ENCODE measurements at places on chromosomes 16 and 17.
A peak's percentile ranks its signal among the peaks of the same experiment; 100 is the strongest.

GRCh38 chr16:84843149-84844048 is 23.6 kb downstream of the CRISPLD2 start:
- DNase-seq, result no peak

DNA sequence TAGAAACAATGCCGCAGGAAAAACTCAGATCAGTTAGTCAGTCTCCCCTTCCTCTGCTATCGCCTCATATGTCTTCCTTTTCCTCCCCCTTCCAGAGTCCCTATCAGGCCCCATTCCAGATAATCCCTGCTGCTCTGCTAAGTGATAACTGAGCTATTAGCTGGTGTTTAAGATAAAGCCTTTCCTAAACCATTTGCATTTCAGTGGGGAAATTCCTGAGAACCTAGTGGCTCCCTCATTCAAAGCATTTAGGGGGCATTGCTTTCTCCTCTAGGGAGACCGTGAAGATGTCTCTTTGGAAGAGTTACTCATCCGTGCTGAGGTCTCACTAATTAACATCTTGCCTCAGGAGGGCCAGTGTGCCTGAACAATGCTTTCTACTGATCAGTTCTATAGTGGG is 401.6 kb downstream of the NPIPA7 start:
- DNase-seq, result no peak

DNA sequence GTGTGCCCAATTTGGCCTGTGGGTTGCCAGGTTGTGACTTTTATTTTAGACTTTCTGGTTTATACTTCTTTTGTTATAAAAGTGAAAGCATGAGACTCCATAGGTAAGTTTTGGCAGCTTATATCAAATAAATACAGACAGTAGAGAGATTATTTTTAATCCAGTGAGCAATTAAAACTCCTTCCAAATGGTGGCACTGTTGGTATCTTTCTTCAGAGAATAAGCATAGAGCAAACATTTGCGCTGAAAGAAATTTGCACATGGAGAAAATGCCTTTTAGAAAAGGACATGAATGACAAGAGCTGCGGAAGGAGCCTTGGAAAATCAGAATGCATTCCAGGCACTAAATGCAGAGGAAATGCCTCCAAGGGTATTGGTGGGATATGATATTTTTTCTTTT is 46.1 kb upstream of the DNAJA2 start:
- peak; percentile 12 for DNase-seq

- no peak for DNase-seq
Measured at GRCh38 chr17:2751491-2751890, 2.0 kb upstream of the CCDC92B start.

- no peak for DNase-seq
Measured at GRCh38 chr17:48792033-48792798, 24.8 kb downstream of the TTLL6 start.

DNA sequence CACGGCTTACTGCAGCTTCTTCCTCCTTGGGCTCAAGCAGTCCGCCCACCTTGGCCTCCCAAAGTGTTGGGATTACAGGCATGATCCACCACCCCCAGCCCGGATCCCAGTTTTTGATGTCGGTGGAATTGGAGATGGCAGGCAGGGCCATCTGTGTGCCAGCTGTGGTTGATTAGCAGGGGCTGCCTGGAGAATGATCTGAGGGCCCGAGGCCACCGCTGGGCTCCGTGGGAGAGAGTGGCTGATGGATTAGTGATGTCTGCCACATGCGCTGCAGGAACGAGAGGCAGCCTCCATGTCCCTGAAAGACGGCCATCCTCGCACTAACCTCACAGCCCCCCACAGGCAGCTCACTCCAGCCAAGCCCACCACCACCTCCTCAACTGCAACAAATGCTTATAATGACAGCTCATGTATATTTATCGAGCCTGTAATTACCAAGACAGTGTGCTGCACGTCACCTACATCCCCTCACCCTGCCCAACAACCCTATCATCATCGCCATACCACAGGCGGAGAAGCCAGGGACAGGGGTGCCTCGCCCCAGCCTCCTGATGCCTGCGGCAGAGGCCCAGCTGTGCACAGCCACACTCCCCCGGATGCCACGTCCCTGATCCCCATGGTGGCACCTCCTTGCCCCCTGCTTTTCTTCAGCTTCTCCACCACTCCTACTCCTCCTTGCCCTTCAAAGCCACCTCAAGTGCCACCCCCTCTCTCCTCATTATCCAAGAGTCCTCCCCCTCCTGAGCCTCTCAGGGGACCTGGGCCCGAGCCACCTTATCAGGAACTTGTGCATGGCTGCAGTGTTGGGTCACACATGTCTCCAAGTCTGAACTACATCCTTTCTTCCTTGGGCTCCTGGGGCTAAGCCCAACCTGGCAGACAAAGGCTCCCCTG is 33.2 kb downstream of the ACTG1 start:
- DNase-seq, result no peak

DNA sequence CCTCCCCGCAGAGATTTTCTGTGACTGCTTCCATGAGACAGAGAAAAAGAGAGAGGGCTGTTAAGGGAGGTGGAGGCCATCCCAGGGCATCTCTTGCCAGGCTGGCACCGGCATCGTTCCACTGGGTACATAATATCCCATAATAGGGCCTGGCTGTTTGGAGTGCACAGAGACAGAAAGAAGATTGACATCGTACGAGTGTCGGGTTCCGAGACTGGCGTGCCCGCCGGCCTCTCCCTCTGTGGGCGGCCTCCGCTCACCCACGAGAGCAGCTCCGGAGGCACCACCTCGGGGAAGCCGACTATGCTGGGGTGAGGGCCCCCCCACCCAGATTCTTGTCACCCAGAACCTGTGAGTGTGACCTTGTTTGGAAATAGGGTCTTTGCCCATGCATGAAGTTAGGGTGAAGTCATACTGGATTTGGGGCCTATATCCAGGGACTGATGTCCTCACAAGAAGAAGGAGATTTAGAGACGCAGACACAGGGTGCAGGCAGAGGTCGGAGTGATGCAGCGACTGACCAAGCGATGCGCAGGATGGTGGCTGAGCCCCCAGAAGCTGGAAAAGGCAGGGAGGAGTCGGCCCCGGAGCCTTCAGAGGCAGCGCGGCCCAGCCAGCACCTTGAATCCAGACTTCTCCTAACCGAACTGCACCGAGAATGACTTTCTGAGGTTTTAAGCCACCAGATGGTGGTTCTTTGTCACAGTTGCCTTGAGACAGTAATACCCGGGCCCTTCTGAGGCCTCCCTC is 101.8 kb upstream of the CIBAR2 start:
- no peak for DNase-seq

- no peak for DNase-seq
Measured at GRCh38 chr17:28865946-28866752, 11.3 kb downstream of the ERAL1 start.

GRCh38 chr17:32588982-32589381 is 102.2 kb downstream of the CDK5R1 start:
- DNase-seq, result no peak

DNA sequence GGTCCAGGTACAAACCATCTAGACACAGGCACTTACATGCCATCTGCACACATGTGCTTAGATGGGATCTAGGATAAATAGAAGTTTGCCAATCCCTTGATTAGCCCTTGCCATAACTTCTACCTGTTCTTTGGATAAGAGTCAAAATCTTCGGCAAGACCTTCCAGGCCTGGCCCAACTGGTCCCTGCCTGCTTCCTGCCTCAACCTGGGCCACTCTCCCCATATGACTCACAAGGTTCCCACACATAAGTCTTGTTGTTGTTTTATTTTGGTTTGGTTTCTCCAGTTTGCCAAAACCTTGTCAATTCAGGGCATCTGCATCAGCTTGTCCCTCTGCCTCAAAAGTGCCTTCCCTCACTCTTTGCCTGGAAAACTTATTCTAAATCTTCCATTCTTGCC is 95.3 kb upstream of the XYLT1 start:
- no peak for DNase-seq

DNA sequence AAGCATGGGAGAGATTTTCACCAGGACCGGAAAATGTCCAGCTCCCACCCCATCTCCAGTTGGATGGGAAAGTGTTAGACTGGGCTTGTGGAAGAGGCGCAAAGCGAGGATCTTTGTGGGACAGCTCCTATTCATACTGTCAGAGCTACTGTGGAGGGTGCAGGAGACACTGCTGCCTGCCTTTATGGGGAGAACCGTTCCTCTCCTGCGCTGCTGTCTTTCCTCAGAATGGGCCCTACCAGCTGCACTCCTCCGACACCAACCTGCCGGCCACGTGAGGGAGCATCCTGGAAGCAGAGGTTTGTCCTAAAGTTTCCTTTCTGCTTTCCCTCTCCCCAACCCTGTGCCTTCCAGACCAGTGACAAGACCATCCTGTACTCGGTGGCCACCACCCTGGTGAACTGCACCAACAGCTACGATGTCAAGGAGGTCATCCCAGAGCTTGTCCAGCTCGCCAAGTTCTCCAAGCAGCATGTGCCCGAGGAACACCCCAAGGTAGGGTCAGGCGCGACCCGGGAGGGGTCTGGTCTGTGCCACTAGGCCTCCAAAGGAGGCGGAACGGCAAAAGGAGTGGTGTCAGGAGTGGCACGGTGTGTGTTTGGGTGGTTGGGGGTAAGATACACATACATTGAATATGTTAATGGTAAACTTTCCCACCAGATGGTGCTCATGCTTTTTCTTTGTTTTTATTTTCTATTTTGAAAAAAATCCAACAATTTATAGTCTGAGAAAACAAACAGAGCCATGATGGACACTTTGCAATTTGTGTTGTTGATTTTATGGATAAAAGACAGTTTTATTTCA is 23.0 kb downstream of the SLC35G3 start:
- DNase-seq, result peak; percentile 28

GRCh38 chr16:28087675-28088300 is 24.3 kb upstream of the GSG1L start:
- DNase-seq, result no peak

DNA sequence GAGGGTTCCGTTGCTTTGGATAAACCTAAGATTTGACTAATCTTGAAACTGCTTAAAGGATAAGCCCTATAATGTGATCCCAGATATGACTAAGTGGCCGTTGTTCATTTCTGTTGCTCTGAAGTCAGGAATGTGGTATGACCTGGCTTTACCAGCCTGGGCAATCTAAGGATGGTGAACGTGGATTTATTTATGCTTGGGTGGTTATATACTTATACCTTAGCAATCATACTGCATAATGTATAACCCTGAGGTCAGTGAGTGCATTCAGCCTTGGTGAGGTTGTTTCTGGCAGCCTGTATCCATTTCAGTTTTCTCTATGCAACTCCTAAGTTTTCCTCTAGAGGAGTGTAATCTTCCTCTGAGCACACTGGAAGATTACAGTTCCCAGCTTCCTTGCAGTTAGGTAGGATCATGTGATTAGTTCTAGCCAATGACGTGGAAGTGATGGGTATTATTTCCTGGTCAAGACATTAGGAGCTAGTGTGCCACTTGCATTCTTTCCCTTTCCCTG is 41.9 kb downstream of the FTO start:
- peak; percentile 92 for DNase-seq

GRCh38 chr17:69327060-69327831 is at the start of gene ABCA5:
Gene ABCA5, minus strand, starts transcription at chr17:69327133. Its CDS starts 12,718 bp downstream, at chr17:69314415.
- DNase-seq, result peak; percentile 96
